ENCODE measurements at places on chromosomes 7 and 10.

GRCh38 chr10:103451091-103451813 lies 918 bp downstream of the CALHM2 start:
- peak; percentile 8 for DNase-seq

DNA sequence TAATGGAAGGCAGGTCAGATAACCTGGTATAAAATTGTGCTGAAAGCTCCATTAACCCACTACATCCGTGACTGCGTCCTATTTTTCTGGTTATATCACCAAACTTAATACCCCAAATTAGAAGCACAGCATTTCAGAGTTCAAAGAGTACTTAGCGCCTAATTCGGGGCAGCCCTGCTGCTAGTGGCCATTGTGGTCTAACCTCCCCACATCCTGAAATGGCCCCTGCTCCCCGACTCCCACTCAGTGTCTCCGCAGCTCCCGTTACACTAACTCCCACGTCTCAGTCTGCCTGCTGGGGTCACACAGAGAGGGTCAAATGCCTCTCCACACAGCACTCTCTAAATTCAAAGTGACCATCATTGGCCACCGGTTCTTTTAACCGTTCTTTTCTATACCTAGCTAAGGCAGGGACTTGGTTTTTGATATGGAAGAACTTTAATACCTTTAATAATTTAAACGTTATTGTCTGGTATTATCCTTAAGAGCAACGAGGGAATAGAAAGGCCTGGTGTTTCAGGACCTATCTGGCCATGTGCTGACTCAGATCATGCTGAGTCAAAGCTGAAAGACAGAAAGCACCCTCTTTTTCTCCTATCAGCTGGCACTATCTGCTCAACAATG lies 117.1 kb downstream of the KMT2E start:
- DNase-seq: no peak

DNA sequence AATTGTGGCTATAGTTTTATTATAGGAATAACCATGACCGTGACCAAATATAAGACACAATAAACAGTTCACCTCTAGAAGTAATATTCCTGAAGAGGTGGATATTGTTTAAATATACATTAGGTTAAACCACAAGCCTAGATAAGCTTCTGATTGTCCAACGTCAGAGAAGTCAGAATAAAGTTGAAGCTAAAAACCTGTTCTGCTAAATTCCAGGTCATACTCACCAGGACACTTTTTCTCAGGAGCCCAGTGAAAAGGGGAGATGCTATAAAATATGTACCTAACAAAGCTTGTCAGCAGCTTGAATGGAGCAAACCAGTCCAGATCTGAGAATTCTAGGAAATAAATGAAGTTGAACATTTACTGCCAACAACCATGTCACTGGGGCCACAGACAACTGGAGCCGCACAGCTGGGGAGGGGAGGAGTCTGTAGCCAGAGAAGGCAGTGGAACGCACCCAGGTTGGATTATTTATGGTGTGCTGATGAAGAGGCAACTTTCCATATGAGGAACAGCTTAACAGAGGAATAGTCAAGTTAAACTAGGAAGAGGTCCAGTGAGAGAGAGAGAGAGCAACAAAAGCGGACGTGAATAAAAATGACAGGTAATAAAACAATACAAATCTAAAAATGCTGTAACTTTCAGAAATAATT lies 191.1 kb downstream of the ZNF438 start:
- DNase-seq: no peak

DNA sequence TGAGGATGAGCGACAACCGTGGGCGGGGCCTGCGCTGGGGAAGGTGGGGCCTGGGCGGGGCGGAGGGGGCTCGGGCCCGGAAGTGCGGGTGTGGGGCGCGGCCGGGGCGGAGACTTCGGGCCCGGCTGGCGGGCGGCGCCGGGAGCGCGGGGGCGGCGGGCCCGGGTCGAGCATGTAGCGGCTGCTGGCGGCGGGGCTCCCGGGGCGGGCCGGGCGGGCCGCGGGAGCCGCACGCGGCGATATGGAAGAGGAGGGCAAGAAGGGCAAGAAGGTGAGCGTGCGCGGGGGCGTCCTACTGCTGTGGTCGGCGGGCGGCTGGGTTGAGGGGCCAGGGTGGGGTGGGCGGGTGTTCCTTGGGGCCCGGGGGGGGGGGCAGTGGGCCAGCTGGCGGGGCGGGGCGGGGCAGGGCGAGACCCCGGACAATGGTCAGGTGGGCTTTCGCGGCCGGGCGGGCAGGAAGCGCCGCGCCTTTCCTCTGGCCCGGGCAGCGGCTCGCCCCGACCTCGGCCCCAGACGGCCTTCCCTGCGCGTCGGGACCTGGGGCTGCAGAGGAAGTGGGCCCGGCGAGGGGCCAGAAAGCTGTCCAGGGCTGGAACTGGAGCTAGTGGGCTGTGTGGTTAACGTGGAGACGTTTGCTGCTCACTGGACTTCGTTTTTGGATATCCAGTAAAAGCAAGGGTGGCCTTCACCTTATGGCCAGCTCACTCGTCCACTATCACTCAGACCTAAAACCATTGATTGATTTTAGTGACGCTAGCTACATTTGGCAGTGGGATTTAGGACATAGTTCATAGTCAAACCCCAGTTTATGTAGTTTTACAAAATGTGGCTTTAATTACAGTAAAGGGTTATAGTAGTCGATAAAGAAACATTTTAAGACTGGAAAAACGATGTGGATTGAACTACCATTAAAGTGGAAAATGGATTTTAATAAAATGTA lies at the start of gene CCM2:
CCM2 (plus strand) TSS at position 109 of the 940 bp plus-strand sequence; CDS start at position 242, 133 bp downstream.
- no peak for DNase-seq

GRCh38 chr7:133044722-133045473 lies 37.0 kb downstream of the CHCHD3 start:
- no peak for DNase-seq

- DNase-seq: no peak
Observed at GRCh38 chr10:36171556-36171952, 529.5 kb upstream of the FZD8 start.

All from activated naive CD4-positive, alpha-beta T cell (primary cell).